Right forelimb (tissue), 1 donor: ENCODE measurements at places on chromosomes 12 and 14.

- DNase-seq: no peak
Observed at GRCh38 chr12:120093592-120094355, 22.8 kb downstream of the RAB35 start.

DNA sequence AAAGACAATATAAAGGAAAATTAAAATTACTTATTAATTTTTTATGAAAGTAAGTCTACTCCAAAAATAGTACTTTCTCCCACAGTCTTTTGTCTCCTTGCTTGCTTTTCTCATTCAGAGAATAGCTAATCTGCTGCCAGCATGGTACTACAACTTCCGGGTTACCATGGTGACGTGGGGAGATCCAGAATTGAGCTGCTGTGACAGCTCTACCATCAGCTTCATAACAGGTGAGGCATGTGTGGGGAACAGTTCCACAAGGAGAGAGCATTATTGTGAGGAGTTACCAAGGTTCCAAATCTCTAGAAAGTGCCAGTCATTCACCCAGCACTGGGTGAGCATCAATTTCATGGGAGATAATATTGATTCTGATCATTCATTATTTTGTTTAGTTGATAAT lies 197.8 kb downstream of the PTPRO start:
- no peak for DNase-seq

DNA sequence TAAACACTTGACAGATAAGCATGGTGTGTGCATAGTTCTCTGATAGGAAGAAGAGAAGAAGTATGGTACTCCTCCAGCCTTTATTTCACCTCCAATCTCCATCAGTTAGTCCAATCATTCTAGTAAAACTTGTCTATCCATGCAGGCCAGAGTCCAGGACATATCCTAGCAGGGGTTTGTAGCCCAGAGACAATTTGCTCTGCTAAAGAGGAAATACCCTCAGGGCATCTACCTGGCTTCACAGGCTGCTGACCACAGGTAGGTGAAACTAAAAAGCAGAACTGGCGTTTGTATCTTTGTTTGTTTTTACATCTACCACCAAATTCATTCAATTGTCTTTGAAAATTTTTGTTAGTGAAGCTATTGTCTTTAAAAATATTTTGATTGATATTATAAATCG lies 717.6 kb downstream of the FSCB start:
- DNase-seq: no peak

DNA sequence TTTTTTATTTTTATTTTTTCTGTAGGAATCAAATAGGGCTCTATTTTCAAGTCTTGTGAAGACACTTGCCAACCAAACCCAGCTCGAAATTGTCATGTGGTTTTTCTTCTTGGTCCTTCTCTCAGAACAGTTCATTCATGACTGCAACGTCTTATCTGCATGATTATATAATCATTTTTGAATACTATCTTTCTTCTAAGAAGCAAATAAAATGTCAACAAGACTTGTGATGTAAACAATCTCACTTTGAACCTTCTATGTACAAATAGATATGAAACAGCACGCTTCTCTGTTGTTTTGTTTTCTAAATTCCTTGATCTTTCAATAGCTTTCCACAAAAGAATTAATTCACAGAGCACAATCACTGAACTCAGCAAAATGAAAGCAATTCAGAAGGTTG lies 320.7 kb downstream of the SOX5 start:
- no peak for DNase-seq

GRCh38 chr14:59271734-59272133 lies 83.3 kb downstream of the DAAM1 start:
- DNase-seq: no peak

- DNase-seq: no peak
Observed at GRCh38 chr12:92278378-92278828, 132.8 kb upstream of the BTG1 start.

DNA sequence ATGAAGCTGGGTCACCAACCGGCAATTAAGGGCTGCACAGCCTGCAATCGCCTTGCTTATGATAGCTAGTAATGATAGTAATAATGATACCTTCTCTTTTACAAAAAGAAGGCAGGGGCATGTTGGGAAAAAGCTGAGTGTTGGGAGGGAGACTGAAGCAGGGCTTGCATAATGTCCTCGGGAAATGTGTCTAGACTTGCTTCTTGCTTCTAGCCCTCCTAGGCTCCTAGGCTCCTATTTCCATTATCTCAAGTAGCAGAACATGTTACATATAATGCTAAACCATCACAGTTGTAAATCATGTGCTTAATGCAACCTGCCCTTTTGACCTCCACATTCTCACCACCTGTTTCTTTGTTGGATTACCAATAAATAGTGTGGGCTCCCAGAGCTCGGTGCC lies 18.7 kb downstream of the RERGL start:
- DNase-seq: no peak

GRCh38 chr12:30996752-30997151 lies 70.2 kb downstream of the TSPAN11 start:
- DNase-seq: no peak

DNA sequence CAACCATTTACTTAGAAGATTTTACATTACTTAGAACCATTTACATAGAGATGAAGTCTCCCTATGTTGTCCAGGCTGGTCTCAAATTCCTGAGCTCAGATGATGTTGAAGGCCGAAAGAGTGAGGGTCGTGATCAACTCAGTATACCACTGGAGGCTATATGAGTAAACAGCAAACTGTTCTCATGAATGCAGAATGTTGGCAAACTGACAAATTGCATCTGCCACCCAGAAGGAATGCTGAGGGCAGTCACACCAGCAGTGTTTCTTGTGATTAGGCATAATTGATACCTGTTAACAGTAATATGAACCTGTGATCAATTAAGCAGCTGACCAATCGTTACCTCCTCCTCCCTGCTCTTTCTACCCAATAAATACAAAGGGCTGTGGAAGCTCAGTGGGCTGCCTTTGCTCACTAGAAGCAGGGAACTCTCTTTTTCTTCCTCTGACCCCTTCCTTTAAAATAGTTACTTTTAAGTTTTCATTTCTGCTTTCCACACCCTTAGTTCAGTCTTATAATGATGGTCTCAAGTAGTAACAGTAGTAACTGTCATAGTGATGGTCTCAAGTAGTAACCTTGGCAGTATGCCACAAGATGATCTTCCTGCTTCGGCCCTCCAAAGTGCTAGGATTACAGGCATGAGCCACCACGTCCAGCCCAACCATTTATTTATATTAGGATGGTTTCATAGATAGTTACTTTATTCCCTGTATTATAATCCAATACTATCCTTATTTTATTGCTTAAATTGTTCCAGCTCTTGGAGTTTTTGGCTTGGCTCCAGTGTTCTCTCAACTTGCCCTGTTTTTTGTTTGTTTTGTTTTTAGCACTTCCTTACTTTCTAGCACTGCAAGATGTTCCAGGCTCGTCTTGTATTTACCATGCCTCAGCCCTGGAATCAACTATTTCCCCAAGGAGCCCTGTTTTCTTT lies 25.8 kb downstream of the LIMA1 start:
- no peak for DNase-seq

DNA sequence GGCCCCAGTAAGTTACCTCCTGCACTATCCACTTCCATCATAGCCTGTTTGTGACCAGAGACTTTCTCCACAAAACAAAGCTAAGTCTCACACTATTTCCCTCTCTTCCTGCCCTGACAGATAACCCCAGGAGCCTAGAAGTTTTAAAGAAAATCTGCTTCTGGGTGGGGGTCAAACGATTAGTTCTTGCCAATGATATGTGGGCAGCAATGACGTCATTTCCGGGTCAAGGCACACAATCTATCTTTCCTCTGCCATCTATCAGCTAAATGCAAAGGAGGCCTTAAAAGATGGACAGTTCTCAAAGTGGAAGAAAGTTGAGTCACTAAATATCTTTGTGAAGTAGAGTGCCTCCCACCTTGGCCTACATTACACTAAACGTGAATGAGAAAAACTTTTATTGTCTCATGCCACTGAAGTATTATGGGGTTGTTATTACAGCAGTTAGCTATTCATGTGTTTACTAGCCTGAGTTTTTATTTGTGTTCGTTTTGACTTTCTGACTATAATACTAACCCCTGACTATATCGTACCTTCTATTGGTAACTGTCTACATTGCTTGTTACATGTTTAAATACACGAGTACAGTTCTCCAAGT lies 86.2 kb downstream of the DENND5B start:
- DNase-seq: no peak

DNA sequence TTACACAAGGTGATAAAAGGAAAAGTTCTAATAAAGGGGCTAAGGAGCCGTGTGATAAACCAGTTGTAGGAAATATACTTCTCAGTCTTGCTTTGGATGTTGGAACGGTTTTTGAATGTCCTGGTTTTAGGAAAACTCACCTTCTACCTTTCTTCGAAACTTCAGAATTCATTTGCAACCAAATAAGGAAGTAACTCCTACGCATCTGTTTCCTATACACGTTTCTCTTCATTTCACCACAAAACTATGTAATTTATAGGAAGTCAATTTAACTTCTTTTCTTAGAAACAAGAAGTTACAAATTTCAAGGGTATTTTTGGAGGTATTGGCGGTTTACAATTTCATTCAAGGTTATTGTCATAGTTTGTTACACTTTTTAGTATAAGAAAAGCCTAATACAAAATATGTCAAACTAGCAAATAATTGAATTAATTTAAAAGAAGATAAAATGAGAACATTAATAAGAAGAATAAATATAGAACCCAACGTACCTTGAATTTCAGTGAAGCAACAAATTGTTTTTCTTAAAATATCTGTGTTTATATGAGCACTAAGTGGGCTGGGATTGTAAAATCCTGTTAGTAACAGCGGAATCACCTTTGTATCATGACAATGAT lies 33.2 kb upstream of the CD69 start:
- no peak for DNase-seq

DNA sequence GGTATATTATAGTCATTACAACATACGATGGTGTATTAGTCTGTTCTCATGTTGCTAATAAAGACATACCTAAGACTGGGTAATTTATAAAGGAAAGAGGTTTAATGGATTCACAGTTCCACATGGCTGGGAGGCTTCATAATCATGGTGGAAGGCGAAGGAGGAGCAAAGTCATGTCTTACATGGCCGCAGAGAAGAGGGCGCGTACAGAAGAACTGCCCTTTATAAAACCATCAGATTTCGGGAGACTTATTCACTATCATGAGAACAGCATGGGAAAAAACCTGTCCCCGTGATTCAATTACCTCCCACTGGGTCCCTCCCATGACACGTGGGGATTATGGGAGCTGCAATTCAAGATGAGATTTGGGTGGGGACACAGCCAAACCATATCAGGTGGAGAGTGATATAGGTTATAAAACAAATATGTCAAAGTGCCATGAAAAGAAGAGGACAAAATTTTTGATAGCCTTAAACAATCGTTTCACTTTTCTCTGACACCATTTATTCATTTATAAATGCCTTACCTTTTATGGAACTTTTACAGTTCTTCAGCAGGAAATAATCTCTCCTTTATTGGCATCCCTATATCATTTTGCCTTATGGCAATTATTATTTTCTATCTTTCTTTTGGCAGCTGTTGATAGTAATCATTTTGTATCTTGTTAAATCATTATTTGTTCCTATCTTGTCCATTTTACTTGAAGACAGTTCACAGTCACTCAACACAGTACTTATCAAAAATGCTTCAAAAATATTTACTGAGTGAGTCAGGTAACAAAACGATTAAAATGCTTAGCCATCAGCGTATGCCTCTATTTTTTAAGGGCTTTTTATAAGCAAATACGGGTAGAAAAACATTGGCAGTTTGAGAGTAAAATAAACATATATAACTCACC lies 196.0 kb downstream of the RAD51B start:
- no peak for DNase-seq

GRCh38 chr12:5913387-5913786 lies 31.7 kb downstream of the ANO2 start:
- no peak for DNase-seq

DNA sequence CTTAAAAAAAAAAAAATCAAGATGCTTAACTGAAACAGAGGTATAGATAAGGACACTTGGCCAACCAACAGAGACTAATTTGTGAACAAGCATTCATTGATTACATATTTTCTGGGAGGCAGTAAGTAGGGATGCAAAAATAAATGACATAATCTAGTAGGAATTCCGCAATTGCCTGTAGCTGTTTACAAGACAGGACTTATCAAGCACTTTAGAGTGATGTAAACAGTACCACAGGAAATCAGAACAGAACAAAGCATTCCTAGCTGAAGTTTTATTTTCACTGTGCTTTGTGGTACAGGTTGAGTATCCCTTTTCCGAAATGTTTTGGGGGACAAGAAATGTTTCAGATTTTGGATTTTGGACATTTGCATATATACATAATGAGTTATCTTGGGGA lies 68.2 kb upstream of the FGD4 start:
- no peak for DNase-seq

GRCh38 chr14:24921903-24922302 lies 128.0 kb downstream of the STXBP6 start:
- no peak for DNase-seq

GRCh38 chr14:93107453-93107852 lies 8.3 kb downstream of the ITPK1 start:
- DNase-seq: no peak

DNA sequence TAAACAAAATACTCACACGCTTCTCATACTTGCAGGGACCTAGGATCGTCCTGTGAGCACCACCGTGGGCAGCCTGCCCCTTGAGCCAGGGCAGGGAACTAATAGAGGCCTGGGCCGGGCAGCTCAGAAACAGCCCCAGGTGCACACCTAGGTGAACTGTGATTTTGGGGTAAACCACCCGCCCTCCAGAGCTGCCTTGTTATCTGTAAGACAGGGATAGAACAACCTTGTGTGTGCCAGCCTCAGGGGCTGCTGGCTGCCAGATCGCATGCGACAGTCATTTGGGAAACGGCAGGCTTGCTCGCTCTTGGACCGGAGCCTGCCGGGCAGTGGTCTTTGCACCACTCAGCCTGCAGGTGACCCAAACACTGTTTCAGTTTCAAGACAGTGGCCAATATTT lies 86.8 kb downstream of the ADGRD1 start:
- DNase-seq: no peak

GRCh38 chr12:104064031-104064841 lies at the start of gene HCFC2:
HCFC2 (plus strand) TSS chr12:104064531; CDS start chr12:104064561, 30 bp downstream.
- DNase-seq: peak; percentile 96

GRCh38 chr12:54016478-54016964 lies 7.7 kb downstream of the HOXC8 start:
- DNase-seq: no peak

DNA sequence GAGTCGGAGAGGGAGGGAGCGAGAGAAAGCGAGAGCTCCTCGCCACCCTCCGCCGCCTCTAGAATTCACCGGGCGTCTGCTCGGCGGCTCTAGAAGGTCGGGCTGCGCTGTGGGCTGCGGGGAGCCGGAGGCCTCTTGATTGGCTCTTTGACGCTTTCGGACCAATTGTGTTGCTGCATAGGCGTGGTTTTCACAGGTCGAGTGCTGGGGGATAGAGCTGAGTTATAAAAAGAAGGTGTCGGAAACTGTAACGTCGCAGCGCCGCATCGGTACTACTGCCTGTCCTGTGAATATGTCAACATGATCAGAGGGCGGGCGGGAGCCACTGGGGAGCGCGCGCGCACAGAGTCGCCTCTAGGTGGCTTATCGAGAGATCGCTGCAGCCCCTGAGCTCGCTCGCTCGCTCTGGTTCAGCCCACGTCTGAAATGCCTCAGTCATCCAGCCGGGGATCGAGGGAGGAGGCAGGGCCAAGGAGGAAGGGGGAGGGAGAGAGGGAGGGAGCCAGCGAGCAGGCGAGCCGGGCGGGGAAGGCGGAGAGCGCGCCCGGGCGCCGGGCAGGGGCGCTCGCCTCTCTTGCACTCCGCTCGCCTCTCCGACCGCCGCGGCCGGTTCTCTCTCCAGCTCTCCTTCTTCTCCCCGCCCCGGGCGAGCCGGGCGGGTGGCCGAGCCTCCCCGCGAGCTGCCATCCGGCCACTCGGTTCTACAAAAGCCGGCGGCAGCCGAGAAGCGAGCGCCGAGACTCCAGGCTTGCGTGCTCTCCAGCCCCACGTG lies at the start of gene TBX3:
TSS of gene TBX3 (minus strand) at position 78 of the 772 bp plus-strand sequence. CDS start 975 bp downstream, outside the sequence.
- DNase-seq: peak; percentile 96

GRCh38 chr12:12230275-12230674 lies 36.6 kb downstream of the LRP6 start:
- DNase-seq: no peak
